GM13977 (cell line): ENCODE measurements at places on chromosomes 3 and 15.
A peak's percentile ranks its signal among the peaks of the same experiment; 100 is the strongest.

DNA sequence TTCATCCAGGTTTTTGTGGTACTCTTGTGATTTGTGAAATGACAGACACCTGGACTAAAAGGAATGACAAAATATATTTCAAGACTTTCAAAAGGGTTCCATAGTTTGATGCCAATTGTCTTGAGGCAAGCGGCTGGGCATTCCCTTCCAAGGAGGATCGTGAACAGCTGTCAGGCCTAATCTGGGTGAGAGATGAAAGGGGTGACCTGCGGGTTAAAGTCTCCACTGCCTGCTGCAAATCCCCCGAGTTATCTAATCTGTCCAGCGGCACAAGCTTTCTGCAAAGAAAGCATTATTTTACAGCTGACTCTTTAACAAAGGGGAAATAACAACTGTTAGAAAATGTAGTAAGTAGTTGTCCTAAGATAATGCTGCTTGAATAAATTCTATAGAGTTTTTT, 128.7 kb upstream of the MB21D2 start:
- no peak for DNase-seq

- no peak for DNase-seq
Observed at GRCh38 chr3:46460051-46460450, 4.7 kb downstream of the LTF start.

GRCh38 chr3:49794431-49794830, 5.2 kb downstream of the CDHR4 start:
- no peak for DNase-seq

DNA sequence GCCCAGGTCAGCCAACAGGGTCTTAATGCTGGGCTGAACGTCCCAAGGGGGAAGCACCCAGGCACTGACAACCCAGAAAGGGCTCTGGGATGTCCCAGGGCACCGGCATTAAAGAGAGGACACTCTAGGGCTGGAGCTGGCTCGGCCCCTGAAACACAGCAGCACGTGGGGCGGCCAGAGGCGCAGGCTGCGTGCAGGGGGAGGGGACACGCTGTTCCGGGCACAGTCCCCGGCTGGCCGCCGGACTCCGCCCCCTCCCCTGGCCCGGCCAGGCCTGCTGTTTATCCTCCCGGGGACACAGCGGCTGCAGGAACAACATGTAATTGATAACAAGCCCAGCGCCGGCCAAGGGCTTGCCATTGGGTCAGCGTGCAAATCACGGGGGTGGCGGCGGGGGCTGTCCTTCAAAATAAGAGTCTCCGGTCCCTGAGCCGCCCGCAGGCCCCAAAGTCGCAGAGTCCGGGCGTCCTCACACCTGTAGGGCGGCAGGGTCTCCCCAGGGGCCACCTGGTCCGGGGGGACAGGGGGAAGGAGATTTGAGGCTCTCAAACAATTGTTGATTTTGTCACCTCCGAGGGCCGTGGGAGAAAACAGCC, 1.3 kb downstream of the KLF15 start:
- peak; percentile 72 for DNase-seq

- DNase-seq = no peak
Observed at GRCh38 chr3:4930501-4930900, 48.7 kb upstream of the BHLHE40 start.

DNA sequence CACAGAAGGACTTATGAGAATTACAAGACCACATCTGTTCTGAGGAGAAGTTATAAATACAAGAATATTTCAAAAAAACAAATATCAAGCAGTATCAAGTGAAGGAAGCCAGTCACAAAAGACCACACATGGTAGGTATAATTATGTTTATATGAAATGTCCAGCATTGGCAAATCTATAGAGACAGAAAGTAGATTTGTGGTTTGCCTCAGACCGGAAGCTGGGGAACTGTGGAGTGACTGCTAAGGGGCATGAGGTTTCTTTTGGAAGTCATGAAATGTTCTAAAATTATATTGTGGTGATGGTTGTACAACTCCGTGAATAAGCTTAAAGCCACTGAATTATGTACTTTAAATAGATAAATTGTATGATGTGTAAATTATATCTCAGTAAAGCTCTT, 136.9 kb downstream of the FRMD5 start:
- DNase-seq = no peak

- no peak for DNase-seq
Observed at GRCh38 chr3:128297401-128298138, 144.3 kb downstream of the EEFSEC start.

DNA sequence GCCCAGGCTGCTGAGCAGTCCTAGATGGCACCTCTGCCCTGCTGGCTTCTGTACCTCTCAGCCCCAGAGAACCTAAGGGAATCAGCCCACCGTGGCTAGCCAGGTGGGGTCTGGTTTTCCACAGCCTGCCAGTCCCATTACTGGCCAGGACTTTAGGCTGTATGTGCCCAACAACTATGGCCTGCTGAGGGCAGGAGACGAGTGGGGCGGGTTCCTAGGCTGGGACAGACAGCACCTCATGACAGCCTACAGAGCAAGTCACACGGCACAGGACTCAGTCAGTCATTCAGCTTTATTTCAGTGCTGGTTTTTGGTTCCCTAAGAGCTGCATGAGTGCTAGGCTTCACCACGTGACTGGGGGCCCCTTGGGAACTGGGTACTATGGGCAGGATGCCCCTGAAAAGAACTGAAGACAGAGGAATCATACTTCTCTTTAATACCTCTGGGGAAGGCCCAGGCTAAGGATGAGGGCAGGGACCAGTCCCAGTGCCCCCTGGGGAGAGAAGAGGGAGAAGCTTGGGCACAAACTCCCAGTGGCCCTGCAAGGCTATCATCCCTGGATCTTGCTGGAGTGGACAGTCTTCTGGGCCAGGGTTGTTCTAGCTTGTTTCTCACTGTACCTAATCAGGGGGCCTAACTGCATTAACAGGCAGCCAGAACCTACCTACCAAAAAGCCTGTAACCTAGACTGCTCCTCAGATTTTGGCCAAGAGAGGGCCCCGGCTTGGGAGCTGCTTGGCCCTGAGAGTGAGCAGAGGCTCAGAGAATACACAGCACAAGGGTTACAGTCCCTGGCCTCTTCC, 14.8 kb downstream of the CLK3 start:
- DNase-seq = no peak

DNA sequence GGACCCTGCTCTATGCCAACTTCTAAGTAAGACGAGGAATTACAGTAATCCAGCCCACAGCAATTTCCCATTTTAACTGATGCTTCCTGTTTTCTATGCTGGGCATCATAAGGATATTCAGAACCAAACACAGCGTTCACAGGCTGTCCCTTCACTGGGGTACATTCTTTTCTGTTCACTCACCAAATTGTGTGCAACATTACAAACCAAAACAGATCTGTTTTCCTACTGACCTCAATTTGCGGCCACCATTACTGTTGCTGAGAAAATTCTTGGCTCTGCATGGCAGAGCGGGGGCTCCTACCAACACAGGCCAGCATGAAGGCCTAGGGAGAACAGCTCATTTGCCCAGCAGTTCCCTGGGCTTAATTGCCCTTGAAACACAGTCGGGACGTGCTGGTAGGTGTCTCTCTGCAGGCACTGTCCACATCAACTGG, 76.5 kb downstream of the MYO1E start:
- DNase-seq = no peak

DNA sequence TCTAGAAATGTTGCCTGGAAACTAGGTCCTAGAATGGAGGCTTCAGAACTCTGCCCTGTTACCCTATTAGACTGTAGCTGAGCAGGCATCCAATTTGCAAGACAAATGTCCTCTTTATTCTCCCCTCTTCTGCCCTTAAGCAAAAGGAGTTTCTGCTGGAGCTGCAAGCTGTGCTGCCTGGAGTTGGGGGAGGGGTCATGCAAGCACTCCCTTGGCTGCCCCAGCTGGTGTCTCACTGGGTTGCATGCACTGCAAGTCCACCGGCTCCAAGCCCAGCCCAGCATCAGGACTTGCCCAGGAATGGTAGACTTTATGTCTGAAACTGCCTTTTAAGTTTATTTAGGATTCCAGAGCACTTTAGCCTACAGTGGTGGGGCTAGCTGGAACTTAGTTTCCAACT, 15.7 kb upstream of the RBP2 start:
- no peak for DNase-seq

DNA sequence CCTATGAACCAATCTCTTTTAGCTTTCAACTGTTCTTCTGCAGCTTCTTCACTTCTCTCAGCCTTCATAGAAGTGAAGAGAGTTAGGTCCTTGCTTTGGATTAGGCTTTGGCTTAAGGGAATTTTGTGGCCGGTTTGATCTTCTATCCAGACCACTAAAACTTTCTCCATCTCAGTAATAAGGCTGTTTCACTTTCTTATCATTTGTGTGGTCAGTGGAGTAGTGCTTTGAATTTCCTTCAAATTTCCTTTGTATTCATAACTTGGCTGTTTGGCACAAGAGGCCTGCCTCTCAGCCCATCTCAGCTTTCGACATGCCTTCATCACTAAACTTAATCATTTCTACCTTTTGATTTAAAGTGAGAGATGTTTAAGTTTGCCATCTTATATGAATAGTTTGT, 21.7 kb downstream of the DZIP1L start:
- DNase-seq = no peak

- no peak for DNase-seq
Observed at GRCh38 chr3:56025326-56025725, 442.9 kb downstream of the ERC2 start.

GRCh38 chr3:73475175-73475574, 149.6 kb downstream of the PDZRN3 start:
- DNase-seq = no peak

DNA sequence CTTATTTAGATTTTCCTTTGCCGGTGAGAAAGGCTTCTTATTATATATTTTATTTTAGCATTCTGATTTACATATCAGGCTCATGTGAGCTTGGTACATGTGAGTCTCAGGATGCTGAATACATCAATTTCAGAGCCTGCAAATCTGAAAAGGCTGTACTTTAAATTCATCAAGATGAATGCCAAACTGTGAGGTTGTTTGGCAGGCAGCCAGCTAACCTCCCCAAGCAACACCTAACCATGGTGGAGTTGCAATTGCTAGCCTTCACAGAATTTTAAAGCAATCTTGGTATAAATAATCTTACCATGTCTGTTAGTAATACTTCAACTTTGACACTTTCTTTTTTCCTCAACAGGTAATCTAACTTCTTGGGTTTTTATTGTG, 252.5 kb downstream of the CDIN1 start:
- no peak for DNase-seq

GRCh38 chr3:172201870-172202236, 162.5 kb downstream of the FNDC3B start:
- DNase-seq = no peak
